IMR-90 (cell line): ENCODE measurements at places on chromosomes 12 and 14. TPM values are rescaled to one million over a fixed set of nuclear protein-coding genes. Genes with fewer than 3 reads are reported as not detected.

DNA sequence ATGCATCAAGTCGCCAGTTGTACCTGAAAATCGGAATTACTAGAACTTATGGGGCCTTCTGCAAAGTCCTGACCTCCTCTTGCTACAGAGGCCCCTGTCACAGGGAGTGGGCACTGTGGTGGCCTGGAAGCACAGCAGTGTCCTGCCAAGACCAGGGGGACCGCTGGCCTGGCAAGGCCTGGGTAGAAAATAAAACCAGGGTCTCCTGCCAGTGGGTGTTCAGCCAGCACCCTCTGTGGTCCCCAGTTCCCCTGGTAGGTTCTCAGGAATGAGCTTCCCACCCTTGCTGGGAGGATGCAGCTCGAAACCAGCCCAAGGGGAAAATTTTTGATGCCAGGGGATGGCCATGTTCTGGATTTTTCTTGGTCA lies 43.9 kb downstream of the RIN3 start:
- DNase-seq = no peak

The CPM gene
- total RNA-seq = 7.2 and 8.8 TPM in 2 replicates

DNA sequence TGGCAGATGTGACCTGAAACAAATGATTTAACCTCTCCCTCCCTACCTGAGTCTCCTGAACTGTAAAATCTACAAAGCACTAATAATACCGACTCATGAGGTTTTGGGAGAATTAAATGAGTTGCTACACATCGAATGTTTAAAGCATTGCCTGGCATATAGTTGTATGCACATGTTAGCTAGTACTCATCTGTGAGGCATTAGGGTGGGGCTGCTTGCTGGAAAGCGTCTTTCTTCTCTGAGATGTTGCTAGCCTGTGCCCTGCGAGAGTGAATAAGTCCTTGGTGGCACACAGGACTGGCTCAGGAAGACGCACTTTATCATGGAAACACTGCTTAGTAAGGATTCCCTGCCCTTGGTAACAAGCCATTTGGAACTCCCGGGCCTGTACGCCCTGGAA lies 6.1 kb downstream of the RAPGEF3 start:
- DNase-seq = peak; percentile 57

GRCh38 chr12:119328111-119328510 lies 6.4 kb upstream of the CCDC60 start:
- no peak for DNase-seq

DNA sequence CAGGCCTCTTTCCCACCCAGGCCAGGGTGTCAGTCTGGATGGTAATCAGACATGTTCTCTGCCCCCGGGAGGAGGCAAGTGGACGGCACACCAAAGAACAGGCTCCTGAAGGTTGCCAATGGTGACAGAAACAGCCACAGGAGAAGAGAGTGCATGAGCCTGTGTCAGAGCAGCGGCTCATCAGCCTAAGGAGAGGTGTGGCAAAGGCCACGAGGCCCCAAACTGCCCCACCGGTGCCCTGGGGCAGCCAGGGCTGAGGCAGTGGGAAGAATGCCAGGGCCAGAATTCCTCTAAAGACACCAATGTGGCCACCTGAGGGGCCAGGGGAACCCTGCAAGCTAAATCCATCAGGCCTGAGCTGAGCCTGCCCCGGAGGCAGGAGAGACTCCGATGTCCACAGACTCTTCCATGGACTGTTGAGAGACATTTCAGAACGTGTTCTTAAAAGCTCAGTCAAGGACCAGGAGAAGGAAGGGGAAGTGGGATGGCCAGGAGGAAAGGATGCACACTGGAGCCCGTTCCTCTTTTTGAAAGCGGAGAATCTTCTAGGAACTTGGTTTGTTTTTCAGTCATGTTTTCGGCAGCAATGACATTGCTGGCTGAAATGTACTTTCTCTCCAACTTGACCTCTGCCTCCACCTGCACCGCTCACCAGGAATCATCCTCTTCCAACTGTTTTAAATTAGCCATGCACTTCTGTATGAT lies 176.3 kb upstream of the FKBP4 start:
- no peak for DNase-seq

- no peak for DNase-seq
Measured at GRCh38 chr12:28698553-28698952, 450.5 kb upstream of the FAR2 start.

GRCh38 chr12:72017054-72017651 lies 78.5 kb downstream of the TPH2 start:
- DNase-seq = peak; percentile 72

GRCh38 chr12:71694099-71694820 lies 8.4 kb downstream of the TMEM19 start:
- no peak for DNase-seq
